ENCODE measurements at places on chromosomes 5 and 9.
A peak's percentile ranks its signal among the peaks of the same experiment; 100 is the strongest.

DNA sequence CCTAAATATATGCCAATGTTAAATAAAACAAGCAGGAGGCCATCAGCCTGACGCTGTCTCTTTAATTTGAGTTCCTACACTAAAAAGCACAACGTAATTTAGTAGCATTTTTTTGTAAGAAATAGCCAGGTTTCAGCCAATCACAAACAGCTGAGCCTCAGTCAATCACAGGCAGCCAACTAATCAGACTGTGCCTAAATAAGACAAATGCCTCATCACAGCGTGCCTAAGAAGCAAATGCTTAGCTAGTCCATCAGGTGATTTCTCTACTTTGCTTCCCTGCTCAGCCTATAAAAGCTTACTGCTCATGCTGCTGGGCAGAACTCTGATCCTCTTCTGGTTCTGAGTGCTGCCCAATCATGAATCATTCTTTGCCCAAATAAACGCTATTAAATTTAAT is 38.3 kb upstream of the RORB start:
- no peak for DNase-seq

DNA sequence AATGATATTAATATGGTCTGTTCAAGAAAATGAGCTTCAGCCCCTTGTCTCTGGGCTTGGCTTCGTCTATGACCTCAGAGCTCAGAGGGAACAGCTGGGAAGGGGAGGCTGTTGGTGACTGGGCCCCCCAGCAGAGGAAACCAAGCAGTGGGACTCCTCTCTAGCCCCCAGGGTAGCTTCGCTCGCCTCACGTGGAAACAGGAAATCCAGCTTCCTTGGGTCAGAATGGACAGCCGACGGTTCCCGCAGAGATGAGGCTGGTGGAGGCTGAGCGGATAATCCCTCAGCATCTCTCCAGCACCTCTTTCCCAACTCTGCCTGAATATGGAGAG is 37.2 kb upstream of the ICE1 start:
- DNase-seq, result no peak

GRCh38 chr5:125837866-125838265 is 585.3 kb upstream of the GRAMD2B start:
- DNase-seq, result no peak

- no peak for DNase-seq
Measured at GRCh38 chr9:99855467-99856176, 33.9 kb downstream of the NR4A3 start.

DNA sequence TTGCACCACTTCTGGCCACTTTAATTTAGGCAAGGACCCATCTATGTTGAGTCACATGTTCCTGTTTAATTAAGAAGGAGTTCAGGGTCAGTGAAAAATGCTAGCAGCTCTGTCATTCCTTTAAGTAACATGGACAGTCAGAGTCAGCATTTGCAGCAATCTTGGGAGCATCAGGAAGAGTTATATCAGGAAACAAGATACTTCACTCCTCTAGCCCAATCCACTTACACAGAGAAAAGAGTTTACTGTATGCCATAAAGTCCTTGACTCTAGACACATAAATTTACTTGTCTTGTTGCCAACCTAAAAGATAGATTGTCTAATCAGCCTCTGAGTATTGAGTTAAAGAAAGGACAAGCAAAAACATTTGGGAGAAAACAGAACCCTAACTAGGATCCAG is 266.7 kb downstream of the PJA2 start:
- no peak for DNase-seq

DNA sequence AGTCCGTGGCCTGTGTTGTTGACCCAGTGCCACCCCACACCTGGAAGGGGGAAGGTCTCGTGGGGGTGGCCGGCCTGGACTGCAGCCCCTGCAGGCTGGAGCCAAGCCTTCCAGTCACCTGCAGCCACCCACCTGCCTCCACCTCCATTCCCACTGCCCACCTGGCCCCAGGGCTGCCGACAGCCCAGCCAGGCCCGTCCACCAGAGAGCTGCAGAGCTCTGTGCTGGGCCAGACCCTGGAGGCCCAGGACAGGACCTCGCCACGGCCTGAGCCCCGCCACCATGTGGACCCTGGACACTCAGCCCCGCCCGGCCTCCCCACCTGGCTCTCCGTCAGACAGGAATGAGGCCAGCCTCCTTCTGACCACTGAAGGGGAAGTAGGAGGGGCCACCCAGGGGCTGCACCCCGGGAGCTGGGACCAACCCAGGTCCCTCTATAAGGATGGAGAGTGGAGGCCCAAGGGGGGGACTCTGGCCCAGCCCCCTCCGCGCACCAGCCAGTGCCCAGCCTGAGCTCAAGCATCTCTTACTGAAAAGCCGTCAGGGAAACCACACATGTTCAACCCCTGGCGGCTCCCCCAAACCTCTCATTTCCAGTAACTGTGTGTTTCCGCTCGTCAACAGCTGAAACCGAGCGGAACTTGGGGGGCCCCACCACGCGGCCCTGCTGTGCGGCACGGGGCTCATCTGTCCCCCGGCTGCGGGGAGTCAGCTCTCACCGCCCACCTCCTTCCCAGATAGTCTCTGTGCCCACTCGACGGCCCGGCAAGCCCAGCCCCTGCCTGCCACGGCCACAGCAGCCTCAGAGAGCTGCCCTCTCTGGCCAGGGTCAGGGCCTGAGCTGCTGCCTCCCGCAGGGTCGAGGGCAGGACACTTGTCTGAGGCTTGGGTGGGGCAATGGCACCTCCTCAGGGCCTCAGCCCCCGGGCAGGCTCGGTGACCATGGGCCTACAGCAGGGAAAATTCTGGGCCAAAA is 12.8 kb downstream of the NOTCH1 start:
- no peak for DNase-seq

- DNase-seq, result no peak
Measured at GRCh38 chr5:180207593-180207992, 1.4 kb downstream of the RASGEF1C start.

DNA sequence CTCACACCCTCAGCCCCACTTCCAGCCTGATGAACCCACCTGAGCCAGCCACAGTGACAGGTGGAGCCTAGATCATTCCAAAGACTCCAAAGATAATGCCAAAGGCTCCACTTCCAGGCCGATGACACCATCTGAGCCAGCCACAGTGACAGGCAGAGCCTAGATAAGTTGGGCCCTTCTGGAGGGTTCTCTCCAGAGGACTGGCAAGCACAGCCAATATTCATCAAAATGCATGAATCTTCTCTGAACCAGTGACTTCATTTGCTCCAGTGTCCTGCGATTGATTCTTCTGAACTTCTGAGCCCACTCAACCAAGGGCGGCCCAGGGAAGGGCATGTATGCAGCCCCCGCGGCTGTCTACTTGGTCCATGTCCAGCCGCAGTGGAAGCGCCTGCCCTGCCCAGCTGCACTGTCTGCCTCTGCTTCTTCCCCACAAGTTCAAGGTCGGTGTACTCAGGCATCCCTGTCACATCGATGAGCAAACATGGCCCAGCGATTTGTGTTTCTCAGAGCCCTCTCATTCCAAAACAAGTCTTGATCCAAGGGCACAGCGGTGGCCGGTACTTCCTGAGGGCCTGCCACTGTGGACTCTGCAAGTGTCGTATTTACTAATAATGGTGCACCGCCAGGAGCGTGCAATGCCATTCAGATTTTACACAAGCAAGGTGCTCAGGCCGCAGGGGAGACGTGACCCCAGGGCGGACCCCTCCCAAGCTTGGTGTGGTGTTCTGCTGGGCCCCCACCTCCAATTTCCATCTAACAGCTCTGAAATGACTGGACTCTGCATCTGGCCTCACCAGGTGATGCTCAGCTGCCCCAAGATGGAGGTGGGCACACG is 107.0 kb downstream of the VAV2 start:
- no peak for DNase-seq

- no peak for DNase-seq
Measured at GRCh38 chr9:88370346-88370745, 17.9 kb upstream of the SPIN1 start.

GRCh38 chr5:132505641-132506040 is 15.1 kb upstream of the IRF1 start:
- DNase-seq, result no peak

DNA sequence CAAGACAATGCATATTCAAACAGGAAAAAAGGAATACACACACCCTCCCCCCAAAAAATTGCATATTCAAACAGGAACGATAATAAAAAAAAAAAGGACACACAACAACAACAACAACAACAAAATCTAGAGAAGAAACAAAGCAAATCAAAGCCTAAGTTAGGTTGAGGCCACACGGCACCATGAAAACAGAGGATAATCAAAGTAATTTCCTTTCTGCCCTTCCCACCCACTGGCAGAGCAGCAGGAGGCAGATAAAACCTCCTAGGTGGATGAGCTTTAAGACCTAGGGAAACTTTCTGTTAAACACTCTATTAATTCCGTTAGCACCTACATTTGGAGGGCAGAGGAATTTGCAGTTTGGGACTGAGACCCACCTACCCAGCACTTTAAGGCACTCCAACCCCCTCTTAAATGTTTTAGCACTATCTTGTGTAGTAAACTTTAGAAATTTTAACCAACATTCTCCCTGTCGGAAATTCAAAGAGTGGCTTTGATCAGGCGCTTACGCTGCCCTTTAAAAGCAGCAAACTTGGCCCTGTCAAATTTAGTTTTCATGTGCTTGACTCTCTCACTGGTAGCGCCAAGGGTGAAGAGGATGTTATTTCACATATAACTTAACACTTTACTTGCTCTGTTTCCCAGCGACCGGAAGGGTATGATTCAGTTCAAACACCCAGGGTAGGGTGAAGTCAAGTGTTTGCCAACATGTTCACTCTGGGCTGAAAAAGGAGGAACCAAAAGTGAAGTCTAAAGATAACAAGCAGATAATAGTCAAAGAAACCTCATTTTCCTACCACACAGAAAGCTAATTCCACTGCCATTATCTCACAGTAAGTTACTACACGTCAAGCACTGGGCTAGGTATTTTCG is 9.2 kb downstream of the ENC1 start:
- no peak for DNase-seq

GRCh38 chr5:58122157-58122556 is 337.7 kb downstream of the PLK2 start:
- DNase-seq, result no peak

DNA sequence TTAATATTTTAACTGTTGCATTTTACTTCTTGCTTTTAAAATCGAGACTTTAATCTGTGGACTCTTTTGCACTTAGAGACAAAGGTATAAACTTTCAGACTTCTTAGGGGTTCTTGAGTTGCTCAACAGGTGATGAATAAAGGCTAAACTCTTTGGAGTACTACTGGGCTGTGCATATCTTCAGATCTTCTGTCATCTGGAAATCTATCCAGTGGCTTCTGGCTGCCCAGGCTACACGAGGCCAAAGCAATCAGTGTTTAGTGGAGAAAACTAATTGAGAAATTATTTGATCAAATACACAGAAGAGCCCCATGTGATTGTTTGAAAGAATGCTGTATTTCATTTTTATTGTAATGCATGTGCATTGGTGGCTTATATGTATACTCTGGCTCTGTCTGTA is 146.1 kb downstream of the PBX3 start:
- no peak for DNase-seq

- no peak for DNase-seq
Measured at GRCh38 chr5:177474002-177474476, 605 bp upstream of the DBN1 start.

- DNase-seq, result no peak
Measured at GRCh38 chr5:153237671-153238332, 252.7 kb upstream of the GRIA1 start.

- no peak for DNase-seq
Measured at GRCh38 chr5:127587246-127587917, 61.5 kb upstream of the CTXN3 start.

DNA sequence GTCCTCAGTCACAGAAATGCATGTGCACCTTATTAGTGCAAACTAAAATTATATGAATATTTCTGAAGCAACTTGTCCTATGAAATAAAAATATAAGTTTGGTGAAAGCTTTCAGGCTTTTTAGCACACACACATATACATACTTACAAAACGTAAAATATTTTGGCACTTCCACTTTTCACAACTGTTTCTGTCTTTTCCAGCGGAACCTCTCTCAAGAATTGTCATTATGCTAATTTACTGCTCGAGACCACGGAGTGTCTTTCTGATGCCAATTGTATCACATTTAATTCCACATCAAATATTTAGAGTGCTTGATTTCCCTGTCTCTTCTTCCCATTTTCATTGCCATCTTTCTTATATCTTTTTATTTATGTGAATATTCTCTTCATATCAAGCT is 100.4 kb downstream of the MEF2C start:
- no peak for DNase-seq

- no peak for DNase-seq
Measured at GRCh38 chr9:81822301-81822865, 105.8 kb upstream of the SPATA31D4 start.

DNA sequence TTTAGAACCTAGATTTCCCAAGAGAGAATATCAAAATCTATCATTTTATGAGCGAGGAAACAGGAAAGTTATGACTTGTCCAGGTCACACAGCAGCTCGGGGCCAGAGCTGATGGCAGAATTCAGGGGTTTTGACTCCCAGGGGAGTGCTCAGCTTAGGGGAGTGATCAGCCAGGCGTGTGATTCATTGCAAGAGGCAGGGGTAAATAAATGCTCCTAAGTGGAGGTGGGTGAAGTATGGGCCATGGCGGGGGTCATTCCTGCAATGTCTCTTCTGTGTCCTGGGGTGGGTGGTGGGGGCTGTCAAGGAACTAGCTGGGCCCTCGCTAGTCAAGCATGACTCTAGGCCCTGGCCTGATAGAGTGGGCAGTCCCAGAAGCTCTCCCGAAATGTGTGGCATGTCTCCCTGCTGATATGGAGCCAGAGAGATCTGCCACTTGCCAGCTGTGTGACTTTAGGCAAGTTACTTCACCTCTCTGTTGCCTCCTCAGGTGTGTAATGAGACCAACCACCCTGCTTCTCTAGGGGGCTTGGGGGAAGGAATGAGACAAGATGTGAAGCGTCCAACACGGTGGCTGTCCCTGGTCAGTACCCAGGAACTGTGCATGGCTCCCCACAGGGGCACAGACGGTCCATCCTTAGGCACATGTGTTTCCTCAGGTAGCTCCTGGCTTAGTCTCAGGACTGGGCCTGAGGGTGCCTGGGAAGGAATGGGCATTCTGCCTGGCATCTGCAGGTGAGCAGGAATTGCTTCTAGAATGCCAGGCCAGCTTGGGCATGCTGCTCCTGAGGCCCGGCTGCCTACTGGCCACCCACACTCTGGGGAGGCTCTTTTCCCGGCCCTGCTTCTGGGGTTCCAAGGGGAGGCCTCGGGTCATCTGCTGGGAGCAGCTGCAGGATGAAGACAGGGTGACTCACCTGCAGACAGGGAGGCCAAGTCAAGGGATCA is 36.5 kb upstream of the SH3PXD2B start:
- peak; percentile 40 for DNase-seq

- no peak for DNase-seq
Measured at GRCh38 chr5:133006653-133007052, 19.7 kb downstream of the ZCCHC10 start.

All from coronary artery (tissue), 2 donors.